ENCODE measurements at places on chromosomes 6 and 20.

- DNase-seq: no peak
Measured at GRCh38 chr6:122222761-122223160, 176.7 kb upstream of the HSF2 start.

DNA sequence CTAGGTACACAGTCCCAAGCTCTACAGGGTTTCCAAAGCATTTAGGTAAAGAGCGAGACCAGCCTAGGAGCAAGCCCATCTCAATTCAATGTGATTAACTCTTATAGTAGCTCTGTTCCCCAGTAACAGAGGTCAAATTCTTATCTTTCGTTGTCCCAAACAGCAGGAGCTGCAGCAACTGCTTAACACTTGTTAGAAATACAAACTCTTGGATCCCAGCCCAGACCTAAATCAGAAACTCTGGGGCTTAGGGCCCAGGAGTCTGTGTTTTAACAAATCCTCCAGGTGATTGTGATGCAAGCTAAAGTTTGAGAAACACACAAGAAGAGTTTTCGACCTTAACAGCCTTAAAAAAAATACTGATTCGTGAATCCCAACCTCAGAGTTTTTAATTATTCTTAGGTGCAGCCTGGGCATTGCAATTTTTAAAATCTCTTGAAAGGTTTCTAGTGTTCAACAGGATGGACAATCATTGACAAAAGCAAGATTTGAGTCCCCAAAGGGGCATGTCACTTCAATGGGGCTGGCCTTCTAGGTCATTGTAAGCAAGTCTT is 127.4 kb upstream of the HCRTR2 start:
- DNase-seq: peak; percentile 1

- peak; percentile 52 for DNase-seq
Measured at GRCh38 chr6:139373154-139373927, 1.1 kb downstream of the CITED2 start.

GRCh38 chr6:140487586-140487985 is 1113.1 kb upstream of the CITED2 start:
- DNase-seq: no peak

Data from hematopoietic multipotent progenitor cell treated with erythropoietin and hydrocortisone succinate and interleukin-3 and kit ligand, for 8 days (in vitro differentiated cells).